Stimulated activated CD4-positive, alpha-beta T cell treated with anti-CD3 and anti-CD28 coated beads, Interleukin-1b, Interleukin-23, amount 100 ng/mL, for 1 hour (primary cell): ENCODE measurements at places on chromosomes 3 and 15.
A peak's percentile ranks its signal among the peaks of the same experiment; 100 is the strongest.

DNA sequence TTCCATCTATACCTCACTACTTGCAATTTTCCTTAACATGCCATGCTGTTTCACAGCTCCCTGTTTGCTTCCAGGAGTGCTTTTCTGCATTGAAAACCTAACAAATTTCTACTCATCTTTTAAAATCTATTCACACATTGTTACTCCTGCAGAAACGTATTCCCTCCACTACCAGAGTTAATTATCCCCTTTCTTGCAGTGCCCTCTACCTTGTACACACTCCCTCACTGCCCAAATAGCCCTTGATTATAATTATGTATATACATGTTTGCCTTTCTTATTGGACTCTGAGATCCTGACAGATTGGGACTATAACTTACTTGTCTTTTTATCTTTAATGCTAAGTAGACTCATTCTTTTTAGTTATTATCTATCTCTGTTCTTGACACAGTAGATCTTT, 325.0 kb downstream of the OXSM start:
- no peak for DNase-seq

- DNase-seq, result no peak
These were observed 162.2 kb downstream of the APBA2 start for GRCh38 chr15:29048011-29048410.

GRCh38 chr15:75758071-75758872, 45.6 kb upstream of the CSPG4 start:
- DNase-seq, result peak; percentile 26

DNA sequence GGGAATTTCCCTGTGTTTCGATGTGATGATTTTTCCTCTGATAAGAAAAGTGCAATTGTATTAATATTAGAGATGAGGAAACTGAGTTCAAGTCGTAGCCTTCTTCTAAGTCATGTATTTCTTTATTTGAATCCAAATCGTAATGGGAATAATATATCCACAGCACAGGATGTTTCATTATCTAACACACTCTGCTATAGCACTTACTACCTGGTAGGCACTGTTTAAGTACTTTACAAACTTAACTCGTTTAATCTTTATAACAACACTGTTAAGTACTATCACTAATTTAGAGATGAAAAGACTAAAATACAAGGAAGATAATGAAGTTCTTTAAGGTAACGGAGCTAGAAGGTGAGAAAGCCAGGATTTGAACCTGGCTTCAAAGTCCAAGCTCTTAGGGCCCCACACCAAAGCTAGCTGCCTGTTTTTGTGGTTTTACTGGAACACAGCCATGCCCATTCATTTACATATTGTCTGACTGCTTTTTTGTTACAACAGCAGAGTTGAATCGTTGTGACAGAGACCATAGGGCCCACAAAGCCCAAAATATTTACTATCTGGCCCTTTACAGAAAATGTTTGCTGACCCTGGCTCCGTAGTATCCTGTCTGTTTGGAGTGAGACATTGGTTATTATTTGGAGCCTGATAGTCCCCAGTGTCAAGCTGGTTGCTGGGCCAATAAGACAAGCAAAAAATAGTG, 9.6 kb upstream of the ATP13A3 start:
- no peak for DNase-seq
